A549 treated with RU486 at 1 μM for 4 hours (cell line): ENCODE measurements at places on chromosomes 11 and 22. TPM values are rescaled to one million over a fixed set of nuclear protein-coding genes. Genes with fewer than 3 reads are reported as not detected.

The KDM4F gene
- not detected in 5 replicates for total RNA-seq

The TUBA8 gene
- total RNA-seq: 0.39 to 1.1 TPM (median 0.48 TPM) in 5 replicates

The RCOR2 gene
- 0.90 to 1.3 TPM (median 0.97 TPM) in 5 replicates for total RNA-seq

The SERPIND1 gene
- 0.05 to 0.14 TPM in 2 of 5 replicates, not detected in the others for total RNA-seq

The MPZL3 gene
- 0.22 to 0.38 TPM (median 0.33 TPM) in 5 replicates for total RNA-seq

The TPCN2 gene
- total RNA-seq: 9.1 to 13.9 TPM (median 12.4 TPM) in 5 replicates

The KRTAP5-10 gene
- total RNA-seq: not detected in 5 replicates

The OR4A15 gene
- total RNA-seq: not detected in 5 replicates

The HEPN1 gene
- not detected in 5 replicates for total RNA-seq

The DEUP1 gene
- total RNA-seq: not detected in 5 replicates
